ENCODE measurements at places on chromosomes 3 and 15.

DNA sequence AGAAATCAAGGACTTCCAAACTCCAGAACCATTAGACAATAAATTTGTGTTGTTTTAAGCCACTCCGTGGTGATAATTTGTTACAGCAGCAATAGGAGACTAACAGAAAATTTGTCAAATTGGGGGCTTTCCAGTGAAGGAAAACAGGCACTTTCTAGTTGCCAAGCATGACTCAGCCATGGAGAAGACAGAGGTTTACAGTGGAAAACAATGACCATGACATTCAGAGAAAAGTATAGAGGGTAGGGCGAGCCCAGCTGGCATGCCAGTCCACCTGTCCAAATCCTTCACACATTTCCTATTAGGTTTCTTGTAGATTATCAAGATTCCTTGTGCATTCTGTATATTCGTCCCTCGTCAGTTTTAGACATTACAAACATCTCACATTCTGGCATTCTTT lies 24.9 kb downstream of the SLCO2A1 start:
- DNase-seq: no peak

DNA sequence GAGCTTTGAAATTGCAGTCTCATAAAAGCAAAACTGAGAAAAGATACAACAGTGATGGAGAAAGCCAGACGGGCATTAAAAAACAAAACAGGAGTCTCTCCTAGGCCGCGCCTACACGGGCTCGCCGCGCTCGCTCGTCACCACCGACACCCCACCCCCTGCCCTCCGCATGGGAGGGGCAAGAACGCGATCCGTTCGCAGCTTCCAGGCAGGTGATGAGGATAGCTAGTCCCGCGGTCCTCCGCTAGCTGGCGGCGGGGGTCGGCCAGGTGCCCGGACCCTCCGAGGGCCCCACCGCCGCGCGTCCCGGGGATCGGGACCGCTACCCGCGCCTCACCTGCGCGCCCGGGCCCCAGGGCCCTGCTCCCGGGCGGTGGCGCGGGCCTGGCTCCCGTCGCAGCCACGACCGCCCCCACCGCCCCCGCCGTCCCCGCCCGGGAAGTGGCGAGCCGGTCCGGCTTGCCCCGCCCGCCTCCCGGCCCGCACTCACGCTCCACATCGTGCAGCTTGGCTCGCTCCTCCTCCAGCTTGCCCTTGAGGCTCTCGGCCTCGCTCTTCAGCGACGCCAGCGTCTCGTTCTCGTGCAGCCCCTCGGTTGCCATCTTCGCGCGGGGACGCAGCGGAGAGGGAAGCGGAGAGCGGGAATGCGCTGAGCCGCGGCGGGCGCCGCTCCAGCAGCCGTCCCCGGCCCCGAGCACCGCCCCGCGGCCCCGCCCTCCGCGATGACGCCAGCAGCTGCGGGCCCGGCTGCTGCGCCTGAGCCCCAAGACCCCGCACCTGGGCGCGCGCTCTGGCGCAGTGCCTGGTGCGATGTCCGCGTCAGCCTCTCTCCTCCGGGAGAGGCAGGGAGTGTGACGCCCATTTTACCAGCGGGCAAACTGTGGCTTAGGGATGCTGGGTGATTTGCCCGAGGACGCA lies 11.7 kb downstream of the GNB5 start:
- DNase-seq: peak; percentile 57

DNA sequence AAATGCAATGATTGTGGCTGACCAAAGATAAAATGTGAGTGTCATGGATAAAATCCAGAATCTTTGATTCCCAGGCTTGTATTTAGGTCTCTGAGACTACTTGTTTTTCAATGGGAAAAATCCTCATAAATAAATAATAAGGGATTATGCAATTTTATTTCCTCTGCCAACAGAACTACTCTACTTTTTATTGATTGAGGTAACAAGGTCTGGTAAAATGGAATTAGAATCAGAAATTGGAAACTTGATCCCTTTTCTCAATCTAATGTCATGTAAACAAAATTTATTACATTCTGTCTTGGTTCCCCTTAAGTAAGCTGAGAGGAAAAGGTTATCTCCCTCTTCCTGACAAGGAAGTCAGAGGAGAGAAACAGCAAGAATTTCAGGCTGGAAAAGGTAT lies 48.3 kb upstream of the CCDC50 start:
- no peak for DNase-seq

GRCh38 chr15:69161878-69162213 lies 1.4 kb downstream of the GLCE start:
- no peak for DNase-seq

- no peak for DNase-seq
These were observed 26.0 kb upstream of the TRIM71 start for GRCh38 chr3:32791833-32792232.

DNA sequence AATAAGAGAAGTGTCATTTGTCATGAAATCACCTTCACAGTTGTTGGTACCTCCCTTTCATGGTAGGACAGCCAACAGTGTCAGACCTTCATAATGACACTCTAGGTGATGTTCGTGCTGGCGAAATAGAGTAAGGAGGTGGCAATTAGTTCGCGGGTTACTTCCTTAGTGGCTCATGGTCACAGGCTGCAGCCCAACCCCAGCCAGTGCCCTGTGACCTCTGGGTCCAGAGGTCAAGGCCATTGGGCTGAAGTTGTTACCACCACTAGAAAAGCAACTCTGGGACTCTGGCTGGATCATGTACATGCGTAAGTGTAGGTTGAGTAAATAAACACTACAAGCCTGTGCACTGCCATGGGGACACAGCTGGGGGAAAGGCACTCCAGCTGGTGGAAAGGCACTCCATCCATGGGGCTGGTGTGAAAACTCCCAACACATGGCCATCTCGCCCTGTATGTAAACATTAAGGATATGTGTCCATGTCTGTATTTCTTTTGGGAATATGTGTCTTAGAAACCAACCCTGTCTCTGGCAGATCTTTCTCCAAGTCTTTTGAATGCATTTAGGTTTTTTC lies 106.7 kb downstream of the RYK start:
- DNase-seq: peak; percentile 3

DNA sequence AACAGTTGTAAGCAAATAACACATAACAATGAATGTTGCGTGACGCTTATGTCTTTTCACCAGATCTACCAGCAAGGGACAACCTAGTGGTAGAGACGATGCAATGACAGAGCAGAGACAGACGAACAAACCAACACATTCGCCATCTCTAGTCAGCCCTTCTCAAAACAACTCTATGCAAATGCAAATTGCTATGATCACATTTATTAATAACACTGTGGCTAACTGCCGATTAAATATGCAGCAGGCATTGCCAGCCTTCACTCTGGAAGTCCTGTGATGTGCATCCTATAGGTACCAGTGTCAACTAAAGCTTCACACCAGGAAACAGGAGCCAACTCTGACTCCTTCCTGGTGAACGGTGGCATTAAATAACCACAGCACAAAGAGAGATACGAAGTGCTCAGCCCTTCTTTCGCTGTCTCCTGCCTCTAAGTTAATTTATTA lies 94.2 kb downstream of the FOXP1 start:
- no peak for DNase-seq

GRCh38 chr3:47711596-47711995 lies 70.1 kb downstream of the SMARCC1 start:
- no peak for DNase-seq

GRCh38 chr3:16311960-16312451 lies 47.0 kb downstream of the OXNAD1 start:
- no peak for DNase-seq

GRCh38 chr15:52094811-52095584 lies 17.6 kb downstream of the BCL2L10 start:
- DNase-seq: no peak

- no peak for DNase-seq
These were observed 10.2 kb downstream of the GAP43 start for GRCh38 chr3:115633467-115633866.

GRCh38 chr3:186287711-186288110 lies 74.3 kb downstream of the DGKG start:
- no peak for DNase-seq

DNA sequence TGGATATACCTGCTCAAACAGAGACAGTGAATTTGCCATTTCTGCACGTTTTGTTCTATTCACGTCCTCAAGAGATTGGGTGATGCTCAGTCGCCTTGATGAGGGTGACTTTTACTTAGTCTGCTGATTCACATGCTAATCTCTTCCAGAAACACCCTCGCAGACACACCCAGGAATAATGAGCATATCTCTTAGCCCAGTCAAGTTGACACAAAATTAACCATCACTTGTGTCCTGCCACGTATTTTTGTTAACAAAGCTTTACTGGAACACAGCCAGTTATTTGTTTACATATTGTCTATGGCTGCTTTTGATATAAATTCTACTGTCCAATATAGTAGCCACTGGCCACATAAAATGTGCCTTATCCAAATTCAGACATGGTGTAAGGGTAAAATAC lies 218.3 kb downstream of the FHIT start:
- no peak for DNase-seq

GRCh38 chr3:128748557-128748956 lies 22.6 kb downstream of the RAB7A start:
- no peak for DNase-seq

DNA sequence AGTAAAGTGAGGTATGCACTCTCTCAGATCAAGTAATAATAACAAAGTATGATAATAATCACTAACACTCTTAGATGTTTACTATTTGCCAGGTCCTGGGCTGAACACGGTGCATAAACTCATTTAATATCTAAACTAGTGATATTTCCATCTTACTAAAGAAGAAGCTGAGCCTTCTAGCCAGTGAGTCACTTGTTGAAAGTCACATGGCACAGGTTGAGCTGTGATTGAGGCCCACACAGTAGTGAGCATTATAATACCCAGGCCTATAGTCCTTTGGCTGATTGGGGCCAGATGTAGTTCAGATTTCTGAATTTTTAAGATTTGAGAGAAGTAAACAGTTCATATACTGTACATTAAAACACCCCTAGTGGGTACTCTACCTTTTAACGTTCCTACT lies 93.2 kb upstream of the CCDC80 start:
- no peak for DNase-seq

DNA sequence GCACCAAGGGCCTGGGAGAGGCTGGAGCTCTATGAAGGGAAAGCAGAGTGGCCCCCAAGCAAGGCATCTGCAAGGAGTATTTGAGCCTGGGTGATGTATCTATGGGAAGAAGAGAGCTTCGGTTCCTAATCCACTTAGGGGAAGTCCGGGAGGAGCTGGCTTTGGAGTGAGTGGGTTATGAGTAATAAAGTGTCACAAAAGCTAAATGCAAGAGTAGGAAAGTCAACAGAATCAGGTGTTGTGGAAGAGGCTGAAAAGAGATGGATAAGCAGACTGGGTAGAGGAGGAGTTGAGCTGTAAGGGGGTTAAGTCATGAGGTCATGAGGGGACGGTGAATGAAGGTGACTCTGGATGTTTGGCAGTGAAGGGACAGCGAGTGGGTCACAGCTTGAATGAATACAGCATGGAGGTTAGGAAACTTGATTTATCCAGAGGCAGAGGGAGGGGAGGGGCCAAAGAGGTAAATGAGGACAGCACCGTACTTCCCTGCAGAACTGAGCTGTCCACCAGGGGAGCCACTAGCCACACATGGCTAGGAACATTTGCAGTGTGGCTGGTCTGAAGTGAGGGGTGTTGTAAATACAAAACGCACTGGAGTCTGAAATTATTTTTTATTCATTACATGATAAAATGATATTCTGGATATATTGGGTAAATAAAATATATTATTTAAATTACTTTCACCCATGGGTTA lies 83.3 kb downstream of the ADCY5 start:
- DNase-seq: peak; percentile 16

DNA sequence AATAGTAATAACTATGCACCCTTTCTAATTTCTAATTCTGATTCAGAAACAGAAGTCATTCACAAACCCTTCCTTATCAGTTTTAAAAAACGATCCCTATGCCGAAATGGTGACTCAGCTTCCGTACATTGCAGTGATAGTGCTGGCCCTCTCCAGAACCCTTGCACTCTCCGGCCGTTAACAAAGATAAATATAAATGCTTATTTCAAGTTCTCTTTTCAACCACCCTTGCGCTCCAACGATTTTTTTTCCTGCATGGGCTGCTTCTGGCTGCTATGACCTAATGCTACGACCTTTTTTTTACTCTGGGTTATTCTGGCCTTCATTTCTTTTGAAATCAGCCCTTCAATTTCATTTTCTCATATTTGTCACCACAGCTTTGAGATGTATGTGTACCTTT lies 646.2 kb downstream of the NTRK3 start:
- DNase-seq: no peak

DNA sequence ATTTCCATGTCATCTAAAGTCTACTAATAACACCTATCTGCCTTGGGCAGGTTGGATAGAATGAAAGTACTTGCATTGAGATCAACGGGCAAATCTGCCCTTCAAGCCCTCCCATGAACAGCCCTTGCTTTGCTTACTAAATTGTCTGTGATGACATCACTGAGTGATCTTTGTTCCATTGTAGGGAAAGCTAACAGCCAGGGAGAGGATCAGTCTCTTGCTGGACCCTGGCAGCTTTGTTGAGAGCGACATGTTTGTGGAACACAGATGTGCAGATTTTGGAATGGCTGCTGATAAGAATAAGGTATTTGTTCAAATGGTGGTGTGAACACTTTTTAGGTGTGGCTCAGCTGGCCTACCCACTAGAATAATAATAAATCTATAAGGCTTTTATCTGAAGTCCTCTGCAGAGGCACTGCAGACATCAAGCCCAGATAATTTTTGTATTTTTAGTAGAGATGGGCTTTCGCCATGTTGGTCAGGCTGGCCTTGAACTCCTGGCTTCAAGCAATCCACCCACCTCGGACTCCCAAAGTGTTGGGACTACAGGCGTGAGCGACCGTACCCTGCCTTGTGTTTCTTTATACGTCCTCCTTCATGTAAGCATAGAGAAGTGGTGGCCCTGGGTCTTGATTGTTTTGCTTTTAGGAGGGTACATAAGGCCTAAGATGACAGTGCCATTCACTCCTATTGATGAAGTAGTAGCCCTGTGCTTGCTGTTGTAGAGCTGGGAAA lies 5.7 kb downstream of the PCCB start:
- peak; percentile 97 for DNase-seq

DNA sequence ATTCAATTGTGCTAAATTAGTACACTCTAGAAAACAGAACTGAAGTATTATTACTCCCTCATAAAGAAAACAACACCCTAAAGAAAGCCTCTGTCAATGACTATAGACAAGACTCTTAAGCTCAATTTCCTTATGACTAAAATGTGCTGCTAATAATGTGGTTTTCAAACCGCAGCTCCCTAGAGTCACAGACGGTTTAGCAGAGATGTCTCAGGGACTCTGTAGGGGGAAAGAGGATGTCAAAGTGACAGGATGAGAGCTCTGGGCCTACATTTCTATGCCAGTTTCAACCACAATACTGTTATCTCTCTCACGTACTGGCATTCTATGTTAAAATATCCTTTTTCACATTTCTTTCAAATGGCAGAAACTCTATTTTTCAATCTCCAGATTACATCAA lies 37.6 kb upstream of the WDR49 start:
- no peak for DNase-seq

- DNase-seq: no peak
These were observed 511.1 kb downstream of the OTOL1 start for GRCh38 chr3:162007722-162008121.

DNA sequence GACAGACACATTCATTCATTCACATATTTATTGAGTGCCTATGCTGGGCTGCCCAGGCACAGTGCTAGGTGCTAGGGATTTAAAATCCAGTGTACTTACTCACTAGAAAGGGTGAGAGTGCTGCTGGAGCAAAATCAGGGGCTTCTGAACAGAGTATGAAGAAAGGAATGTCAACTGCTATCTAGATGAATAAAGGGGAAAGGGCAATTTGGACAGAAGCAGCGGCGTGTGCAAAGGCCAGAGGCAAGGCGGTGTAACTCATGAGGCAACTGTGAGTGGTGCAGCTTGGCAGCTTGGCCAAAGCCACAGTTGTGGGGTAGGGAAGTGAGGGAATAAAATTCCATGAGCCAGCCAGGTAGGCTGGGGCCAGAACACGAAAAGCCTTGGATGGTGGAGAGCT lies 76.7 kb downstream of the RAD18 start:
- DNase-seq: no peak

- peak; percentile 84 for DNase-seq
These were observed 13.1 kb downstream of the FLNB start for GRCh38 chr3:58021072-58021959.
